CD4-positive, alpha-beta T cell treated with Interleukin-4 for 1 hour (primary cell): ENCODE measurements at places on chromosomes 6 and 20.

DNA sequence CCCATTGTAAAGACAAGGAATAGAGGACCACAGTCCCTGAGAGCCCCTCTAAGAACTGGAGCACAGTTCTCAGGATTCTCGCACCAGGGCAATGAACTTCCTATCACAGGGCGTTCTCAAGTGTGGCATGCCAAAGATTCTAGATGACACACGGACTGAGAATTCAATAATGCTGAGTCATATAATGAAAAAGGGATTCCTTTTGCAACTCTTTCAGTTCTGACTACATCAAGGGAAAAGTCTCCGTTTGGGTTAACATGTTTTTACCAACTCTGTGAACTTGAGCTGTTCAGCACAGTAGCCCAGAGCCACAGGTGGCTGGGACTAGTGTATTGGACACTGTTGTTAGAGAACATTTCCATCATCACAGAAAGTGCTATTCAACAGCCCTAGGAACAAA, 3.4 kb downstream of the MED20 start:
- no peak for DNase-seq

DNA sequence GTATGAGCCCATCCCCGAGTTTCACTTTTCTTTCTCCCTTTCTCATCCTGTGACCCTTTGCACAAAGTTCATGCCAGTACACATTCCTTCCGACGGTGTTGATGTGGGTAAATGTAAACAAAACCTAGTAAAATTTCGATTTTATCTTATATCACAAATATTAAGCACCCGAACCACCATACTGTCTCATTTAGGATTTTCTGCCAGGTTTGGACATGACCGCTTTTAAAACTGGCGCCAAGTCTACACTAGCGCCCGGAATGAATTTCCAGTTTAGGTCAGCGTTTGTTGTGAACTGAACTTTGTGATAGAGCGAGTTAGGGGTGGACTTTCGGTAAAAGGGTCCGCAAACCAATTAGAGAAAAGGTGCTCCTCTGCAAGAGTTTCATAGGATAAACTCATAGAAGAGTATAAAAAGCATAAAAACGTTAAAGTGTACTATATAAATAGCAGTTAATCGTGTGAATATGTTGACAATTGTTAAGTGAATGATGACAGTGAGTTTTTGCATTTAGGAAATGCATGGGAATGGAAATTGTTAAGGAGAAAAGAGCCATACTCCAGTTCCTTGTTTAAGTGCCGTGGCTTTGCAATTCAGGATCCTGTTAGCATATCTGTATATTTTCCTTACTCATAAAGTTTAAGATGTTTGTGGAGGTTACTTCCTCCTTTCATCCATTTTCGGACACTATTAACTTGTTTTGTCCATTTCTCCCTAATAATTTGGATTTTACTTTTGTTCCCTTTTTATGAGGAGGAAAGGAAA, 937 bp downstream of the AKAP7 start:
- DNase-seq: no peak

DNA sequence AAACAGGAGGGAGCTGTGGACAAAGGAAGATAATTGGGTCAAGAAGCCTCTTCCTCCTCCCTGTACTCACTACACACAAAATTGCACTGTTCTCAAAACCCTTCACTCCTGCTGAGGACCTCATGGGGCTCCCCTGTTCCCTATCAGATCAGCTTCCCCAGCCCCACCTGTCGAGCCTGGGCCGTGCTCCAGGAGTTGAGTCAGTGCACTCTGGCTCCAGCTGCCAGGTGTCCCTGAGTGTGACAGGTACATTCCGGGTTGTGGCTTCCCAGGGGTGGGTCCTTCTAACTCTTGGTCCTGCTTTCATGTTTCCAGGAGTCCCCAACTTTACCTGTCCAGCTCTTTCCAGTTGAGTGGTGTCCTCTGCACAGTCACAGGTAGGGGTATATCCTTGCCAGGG, 8.4 kb downstream of the RAB5IF start:
- no peak for DNase-seq

- peak; percentile 63 for DNase-seq
Observed at GRCh38 chr6:106974336-106974998, at the start of gene CD24. Gene CD24 (minus strand): TSS chr6:106974729. CDS start chr6:106974646, 83 bp downstream.

- no peak for DNase-seq
Observed at GRCh38 chr6:63572747-63573075, 431 bp downstream of the LOC128125822 start.

DNA sequence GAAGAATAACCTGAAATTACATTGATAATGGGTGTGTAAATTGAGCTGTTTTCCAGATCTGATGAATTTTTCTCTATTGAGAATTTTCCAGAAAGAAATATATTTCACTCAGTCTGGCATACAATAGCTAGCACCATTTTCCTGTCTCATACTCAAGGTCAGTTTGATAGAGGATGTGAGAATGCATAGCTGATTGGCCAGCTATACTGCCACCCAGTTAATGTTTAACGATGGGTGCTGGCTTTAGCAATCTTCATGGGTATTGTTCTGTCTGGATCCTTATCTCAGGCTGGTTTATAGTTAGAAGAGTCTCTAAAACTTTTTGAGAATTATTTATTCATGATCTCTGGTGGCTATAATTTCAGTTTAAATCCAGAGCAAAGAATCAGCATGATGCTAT, 147.4 kb downstream of the HDGFL1 start:
- DNase-seq: no peak

GRCh38 chr6:30321692-30322388, 4.9 kb upstream of the TRIM39 start:
- no peak for DNase-seq

DNA sequence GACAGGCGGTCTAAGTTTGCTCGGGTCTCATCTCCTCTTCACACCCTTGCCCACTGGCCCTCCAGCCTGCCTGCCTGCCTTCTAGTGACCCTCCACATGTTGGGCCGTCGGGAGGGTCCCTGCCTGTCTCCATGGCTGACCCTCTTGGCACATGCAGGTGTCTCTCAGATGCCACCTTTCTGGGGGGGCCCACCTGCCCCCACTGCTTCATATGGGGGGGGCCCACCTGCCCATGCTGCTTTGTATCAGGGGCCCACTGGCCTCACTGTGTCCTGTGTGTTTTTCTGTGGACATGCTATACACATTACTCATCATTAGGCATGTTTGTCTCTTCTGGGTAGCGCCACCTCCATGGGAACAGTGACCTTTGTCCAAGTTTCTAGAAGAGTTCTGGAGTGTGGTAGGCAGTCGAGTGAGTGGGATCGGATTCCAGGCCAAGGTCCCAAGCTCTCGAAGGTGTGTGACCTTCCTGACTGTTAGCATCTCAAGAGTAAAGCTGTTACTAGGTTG, 40.4 kb upstream of the KIF25 start:
- DNase-seq: no peak

- no peak for DNase-seq
Observed at GRCh38 chr20:35866418-35867202, 87.7 kb downstream of the SCAND1 start.

GRCh38 chr6:140271759-140272377, 897.4 kb upstream of the CITED2 start:
- DNase-seq: no peak

DNA sequence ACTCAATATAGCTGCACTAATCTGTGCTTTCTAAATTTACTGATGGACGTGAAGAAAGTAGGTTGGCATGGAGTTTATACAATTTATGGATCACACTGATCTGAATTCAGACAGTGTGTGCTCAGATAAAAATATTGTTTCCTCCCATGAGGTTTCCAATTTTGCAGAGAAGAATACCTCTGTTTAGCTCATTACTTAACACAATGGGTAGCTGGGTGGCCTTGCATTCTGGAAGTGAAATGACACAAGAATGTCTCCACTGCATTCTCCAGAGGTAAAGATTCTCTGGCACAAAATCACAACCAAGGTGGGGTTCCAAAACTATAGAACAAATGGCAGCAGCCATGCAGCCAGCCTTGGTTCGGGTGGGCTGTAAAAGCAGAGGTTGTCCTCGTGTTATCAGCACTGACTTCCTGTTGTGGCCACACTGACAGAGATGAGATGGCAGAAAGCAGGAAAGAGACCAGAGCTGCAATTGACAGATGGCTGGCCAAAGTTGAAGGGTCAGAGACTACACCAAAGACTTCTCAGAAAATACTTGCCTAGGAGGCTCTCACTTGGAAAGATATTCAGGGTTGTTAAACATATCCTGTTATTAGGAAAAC, 50.2 kb downstream of the HDAC2 start:
- DNase-seq: no peak

DNA sequence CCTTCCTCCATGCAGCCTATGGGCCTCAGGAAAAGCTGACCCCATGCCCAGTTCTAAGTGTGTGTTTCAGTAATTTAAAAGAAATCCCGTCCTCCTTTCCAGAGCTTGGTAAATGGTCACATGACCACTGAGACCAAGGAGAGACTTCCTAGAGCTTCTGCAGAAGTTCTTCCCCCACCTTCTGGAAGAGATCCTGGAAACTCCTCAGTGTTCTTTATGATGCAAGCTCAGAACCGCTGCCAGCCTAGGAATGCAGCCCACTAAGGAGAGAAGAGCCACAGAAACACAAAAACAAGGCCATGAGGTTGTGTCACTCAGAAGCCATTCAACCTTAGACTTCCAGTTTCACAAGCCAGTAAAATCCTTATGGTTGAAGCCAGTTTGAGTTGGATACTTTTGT, 348.4 kb downstream of the TPBG start:
- no peak for DNase-seq

DNA sequence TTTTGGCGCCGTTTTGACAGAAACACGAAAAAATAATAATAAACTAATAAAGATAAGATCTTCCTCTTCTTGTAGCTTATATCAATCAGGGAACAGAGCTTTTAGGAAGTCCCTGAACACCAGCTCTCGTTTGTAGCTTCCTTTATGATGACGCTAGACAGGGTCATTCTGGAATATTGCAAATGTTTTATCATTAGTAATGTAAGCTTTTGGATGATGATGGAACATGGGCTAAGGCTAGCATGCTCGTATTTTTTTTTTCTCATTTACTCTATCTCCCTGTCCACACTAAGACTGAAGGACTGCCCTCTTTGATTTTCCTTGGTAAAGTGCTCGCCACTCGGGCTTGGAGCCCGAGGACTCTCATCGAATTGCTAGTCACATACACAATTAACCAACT, 22.1 kb upstream of the POM121L2 start:
- DNase-seq: no peak

DNA sequence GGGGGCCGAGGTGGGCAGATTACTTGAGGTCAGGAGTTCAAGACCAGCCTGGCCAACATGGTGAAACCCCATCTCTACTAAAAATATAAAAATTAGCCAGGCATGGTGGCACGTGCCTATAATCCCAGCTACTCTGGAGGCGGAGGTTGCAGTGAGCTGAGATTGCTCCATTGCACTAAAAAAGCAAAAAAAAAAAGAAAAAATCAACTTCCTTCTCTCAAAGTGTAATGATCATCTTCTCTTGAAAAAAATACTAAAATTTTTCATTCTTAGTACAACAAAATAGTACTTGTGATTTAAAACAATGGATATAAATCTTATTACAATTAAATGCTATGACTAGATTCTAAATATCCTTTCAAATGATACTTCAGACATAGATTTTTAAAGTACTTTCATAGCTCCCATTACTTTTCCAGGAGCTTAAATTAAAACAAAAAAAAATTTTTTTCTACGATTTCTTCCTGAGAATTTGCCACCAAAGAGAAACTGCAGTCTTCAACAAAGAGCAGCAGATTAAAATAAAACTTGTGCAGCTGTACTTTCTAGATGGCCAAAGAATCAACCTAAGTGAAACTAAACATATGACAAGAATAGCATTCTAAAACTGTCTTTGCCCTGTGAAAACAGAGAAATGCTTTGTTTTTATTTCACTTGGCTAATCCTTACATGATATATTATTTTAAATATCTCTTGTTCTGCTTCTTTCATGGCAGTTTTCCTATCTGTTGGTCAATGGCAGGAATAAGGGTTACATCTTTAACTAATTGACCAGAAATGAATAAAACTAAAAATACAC, 75.2 kb downstream of the MAP3K5 start:
- no peak for DNase-seq

DNA sequence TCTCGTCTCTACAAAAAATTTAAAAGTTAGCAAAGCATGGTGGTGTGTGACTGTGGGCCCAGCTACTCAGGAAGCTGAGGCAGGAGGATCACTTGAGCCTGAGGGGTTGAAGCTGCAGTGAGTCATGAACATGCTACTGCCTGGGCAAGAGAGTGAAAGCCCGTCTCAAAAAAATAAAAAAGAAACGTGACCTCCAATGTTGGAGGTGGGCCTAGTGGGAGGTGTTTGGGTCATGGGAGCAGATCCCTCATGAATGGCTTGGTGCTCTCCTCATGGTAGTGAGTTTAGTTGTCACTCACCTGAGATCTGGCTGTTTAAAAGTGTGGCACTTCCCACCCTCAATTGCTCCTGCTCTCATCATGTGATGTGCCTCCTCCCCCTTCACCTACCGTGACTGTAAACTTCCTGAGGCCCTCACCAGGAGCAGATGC, 24.3 kb downstream of the RBL1 start:
- DNase-seq: no peak

DNA sequence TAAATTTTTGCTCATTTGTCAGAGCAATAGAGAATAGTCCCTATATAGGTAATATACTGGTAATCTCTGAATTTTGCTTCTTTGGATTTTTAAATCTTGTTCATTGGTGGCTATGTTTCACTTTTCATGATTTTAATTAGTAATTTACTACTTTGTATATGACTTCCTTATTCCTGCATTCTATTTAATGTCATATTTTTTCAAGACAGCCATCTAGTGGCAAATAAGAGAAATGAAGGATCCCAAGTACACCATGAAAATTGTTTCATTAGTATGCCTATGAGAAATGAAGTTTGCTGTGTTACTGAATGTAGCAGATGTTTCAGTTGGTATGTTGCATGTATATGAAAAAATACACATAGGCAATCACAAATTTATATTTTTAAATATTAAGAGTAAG, 82.4 kb downstream of the ZNF292 start:
- peak; percentile 49 for DNase-seq

DNA sequence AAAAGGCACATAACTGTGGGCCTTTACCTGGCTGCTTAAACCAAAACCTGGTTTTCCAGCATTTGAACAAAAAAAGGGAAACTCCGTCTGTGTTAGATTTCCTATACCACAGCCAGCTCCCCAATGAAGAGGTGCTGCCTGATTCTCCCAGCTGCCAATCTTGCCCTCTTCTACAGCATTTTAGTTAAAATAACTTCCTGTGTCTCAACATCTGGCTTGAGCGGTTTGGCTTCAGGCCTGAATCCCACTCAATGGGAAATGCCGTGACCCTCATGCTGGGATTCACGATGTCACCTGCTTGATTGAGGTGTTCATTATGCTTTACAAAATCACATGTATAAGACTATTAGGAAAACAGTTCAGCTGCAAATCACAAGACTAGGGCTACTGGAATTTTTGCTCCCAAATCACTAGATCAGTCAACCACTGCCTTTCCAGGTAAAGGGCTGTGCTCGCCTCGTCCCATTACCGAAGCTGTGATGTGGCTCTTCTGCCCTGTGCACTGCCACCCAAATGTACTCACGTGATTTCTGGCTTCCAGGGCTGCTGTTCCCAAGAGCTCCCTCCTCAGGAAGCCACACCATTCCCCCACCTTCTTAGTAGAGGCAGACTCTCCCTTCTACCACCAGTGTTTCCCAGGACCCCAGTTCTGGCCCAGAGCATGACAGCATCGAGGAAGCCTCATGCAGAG, 94.6 kb downstream of the PSMG4 start:
- DNase-seq: no peak
